ENCODE measurements at places on chromosomes 6 and 20.

DNA sequence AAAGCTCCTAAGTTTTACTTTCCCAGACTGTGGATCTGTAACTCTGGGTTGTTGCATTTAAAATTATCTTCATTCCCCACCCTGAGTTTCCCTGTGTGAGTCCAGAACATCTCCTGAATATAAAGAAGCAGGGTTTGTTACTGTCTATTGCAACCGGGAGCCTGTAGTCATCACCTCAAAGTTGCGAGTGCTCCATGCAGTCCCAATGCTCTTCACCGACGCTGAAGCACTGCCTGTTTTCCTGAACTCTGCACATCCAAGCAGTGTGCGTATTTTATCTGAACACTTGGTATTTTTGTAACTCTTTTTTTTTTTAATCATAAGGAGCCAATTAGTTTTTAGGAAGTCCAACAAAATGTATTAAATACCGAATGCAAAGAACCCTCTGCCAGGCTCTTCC is 907 bp upstream of the HLA-B start:
- no peak for DNase-seq

DNA sequence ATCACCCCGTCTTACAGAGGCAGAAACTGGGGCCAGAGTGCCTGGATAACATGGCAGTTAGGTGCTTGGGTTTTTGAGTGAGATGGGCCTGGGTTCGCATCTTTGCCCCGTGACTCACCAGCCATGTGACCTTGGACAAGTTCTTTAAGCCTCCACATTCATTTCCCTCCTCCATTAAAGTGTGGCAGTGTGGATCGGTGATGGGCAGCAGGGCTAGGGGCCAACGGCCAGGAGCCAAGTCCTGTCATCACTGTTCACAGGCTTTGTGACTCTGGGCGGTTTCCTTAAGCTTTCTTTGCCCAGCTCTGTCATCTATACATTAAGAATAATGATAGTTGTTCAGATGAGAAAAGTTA is 85.5 kb upstream of the PMEPA1 start:
- no peak for DNase-seq

GRCh38 chr20:59765599-59766177 is 161.3 kb downstream of the PHACTR3 start:
- DNase-seq, result no peak

GRCh38 chr6:13400772-13401171 is 72.4 kb upstream of the TBC1D7 start:
- DNase-seq, result no peak

DNA sequence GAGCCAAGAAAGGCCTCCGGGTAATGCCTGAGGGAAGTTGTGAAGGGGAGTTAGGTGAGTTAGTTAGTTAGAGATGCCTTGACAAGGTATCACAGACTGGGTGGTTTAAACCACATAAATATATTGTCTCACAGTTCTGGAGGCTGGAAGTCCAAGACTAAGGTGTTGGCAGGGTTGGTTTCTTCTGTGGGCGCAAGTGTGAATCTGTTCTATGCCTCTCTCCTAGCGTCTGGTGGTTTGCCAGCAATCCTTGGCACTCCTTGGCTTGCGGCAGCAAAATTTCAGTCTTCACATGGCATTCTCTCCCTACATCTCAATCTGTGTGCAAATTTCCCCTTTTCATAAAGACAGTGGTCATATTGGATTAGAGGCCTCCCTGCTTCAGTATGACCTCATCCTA is 29.7 kb upstream of the RANBP9 start:
- no peak for DNase-seq

- peak; percentile 68 for DNase-seq
Observed at GRCh38 chr20:45337367-45338120, 10.7 kb downstream of the SDC4 start.

DNA sequence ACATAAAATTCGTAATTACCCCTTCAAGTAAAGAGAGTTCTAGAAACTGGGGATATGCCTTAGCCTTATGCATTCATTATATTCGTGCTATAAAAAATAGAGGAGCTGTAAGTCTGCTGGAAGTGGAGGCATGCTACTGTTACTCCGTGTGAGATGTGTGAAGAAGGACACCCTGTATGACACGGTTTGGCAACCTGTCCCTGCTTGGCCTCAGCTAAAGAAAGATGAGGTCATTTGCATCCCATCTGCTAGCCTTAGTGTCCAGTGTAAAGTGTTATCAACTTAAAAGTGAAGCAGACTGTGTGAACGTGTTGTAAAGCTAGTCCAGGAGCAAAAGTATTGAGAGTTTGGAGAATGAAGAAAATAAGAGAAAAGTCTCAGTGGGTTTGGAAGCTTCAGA is 135.1 kb upstream of the RAB32 start:
- DNase-seq, result no peak

GRCh38 chr6:125227244-125227643 is 73.7 kb downstream of the TPD52L1 start:
- no peak for DNase-seq

DNA sequence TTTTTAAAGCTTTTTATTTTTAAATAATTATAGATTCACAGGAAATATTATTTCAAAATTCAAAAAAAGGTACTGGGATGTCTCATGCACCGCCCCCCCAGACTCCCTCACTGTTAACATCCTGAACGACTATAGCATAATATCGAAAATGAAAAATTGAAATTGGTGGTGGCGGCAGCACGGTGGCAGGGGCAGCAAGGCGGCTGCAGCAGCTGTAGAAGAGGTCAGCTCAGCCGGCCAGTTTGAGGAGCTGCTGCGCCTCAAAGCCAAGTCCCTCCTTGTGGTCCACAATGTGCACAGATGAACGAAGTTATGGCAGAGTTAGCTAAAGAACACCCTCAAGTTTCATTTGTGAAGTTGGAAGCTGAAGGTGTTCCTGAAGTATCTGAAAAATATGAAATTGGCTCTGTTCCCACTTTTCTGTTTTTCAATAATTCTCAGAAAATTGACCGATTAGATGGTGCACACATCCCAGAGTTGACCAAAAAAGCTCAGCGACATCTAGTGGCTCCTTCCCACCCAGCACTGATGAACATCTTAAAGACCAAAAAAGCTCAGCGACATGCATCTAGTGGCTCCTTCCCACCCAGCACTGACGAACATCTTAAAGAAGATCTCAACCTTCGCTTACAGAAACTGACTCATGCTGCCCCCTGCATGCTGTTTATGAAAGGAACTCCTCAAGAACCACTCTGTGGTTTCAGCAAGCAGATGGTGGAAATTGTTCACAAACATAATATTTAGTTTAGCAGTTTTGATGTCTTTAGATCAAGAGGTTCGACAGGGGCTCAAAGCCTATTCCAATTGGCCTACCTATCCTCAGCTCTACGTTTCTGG is 100.8 kb downstream of the FAM217A start:
- no peak for DNase-seq

DNA sequence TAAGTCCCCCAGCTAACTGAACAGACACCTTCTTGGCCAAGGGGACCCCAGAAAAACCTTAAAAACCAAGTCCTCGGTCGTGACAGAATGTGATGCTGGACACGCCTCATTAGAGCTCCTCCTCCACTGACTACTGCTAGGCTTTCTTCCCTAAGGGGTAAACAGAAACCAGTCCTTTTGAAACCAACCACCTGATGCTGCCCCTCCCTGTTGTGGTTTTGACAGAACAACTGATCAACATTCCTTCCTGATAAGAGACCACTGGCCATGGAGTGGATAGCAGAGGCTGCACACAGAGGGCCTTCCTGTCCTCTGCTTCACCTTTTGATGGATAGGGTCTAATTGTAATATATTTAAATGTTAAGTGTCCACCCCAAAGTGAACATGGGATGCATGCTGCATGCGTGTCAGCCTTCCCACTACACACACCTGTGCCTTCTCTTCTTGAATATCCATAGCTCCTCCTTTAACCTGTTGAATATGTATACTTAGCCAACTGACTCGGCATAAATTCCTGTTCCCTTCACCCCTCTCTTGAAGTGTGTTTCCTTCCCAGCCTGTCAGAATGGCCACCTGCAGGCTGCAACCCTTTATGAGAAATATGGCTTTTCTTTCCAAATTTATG is 27.9 kb upstream of the SLC2A12 start:
- DNase-seq, result no peak

Measured in left cardiac atrium (tissue), 4 donors.